ENCODE measurements at places on chromosomes 12 and 14.
A peak's percentile ranks its signal among the peaks of the same experiment; 100 is the strongest.

- DNase-seq: no peak
Measured at GRCh38 chr12:129523621-129524020, 380.2 kb downstream of the TMEM132D start.

DNA sequence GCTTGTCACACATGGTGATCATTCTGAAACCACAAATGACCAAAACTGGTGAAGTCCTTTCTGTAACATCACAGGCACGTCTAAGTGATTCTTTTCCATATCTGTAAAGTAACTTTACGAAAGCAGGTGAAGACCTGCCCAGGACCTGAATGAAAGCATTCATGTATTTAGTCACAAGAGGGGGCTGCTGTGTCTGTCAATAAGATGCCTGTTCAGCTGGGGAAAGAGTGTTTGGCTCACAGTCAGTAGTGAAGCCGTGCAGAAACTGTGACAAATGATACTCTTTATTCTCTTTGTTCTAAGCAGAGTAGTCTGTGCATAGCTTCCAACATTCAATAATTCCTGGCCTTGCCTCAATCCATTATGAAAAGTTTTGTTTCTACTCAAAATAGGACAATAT, 373.5 kb upstream of the OR4E1 start:
- peak; percentile 56 for DNase-seq

- DNase-seq: no peak
Measured at GRCh38 chr12:12210983-12211382, 55.9 kb downstream of the LRP6 start.

DNA sequence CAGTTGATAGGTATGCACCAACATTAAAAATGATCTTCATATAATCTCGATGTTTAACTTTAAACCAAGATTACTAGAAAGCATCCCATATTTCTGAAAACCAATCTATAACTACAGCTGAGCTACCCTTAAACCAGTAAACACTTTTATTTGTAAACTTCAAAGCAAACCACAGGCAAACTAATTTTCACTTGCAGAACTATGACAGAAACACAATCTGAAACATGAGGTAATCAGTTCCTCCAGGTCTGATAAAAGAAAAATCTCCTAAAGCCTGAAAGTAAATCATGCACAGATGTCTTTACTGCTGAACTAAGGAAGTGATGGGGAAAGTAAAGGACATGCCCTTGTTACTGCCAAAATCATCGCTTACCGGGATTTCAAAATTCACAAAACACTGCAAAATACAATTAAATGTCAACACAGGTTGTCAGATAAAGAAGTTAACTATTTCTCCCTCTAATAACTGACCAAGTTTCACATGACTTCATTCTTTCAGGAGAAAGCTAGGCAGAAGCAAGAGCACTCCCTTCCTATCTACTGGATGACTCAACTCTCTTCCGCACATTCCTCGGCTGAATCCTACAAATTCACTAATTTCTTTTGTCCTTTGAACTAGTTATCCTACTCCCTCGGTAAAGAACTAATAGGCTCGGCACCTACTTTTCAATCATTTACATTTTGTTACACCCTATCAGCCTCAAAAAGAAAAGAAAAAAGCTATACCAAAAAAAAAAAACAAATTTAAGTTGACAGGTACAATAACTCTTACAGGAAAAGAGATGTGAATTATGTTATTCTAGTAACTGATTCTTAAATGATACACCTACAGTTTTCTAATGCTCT, 1.4 kb downstream of the EEA1 start:
- peak; percentile 17 for DNase-seq

DNA sequence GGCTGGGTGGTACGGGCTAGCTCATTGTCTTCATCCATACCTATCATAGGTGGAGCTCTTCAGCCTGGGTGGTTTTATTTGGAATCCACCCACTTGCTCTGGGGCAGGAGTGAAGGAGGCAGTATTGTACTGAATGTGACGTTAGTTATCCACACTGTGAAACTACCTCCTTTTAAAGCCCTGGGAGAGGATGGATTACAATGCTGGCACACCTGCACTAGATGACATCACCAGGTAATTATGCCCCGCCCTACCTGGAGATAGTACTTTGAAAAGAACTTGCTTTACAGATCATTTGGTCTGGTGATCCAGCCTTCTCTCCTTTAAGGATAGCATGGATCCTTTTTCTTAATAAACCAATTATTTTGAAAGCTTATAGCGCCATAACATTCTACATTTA, 78.0 kb downstream of the B4GALNT3 start:
- DNase-seq: peak; percentile 86

GRCh38 chr12:114700392-114701103, 16.6 kb upstream of the TBX3 start:
- DNase-seq: no peak

GRCh38 chr12:51838762-51839161, 9.8 kb downstream of the FIGNL2 start:
- no peak for DNase-seq

DNA sequence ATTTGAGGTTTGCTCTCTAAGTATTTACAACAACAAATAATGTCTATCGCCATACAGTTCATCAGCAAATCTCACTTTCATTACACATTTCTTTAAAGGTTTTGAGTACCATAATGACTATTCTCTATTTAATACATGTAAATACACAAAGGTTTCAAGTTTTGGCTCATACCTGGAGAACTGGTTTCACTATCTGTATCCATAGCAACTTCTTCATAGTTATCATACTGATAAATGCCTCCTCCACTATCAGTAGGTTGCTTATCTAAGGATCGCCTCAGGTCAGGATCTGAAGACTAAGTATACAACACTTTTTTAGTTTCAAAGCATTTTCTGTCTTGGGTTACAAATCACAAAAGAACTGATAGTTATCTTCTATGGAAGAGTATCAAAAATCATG, 21.4 kb downstream of the ZFC3H1 start:
- DNase-seq: no peak

GRCh38 chr12:2450553-2450952, 344.2 kb upstream of the FKBP4 start:
- DNase-seq: no peak

DNA sequence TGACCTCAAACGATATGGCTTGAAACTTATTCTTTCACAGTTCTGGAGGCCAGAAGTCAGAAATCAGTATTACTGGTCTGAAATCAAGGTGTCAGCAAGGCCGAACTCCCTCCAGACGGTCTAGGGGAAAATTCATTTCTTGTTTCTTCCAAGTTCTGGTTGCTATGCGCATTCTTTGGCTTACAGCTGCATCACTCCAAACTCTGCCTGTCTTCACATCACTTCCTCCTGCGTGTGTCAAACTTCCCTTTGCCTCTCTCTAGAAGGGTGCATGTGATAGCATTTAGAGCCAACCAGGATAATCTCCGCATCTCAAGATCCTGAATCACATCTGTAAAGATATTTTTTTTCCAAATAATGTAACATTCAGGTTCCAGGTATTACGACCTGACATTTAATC, 62.8 kb downstream of the DENND5B start:
- no peak for DNase-seq

DNA sequence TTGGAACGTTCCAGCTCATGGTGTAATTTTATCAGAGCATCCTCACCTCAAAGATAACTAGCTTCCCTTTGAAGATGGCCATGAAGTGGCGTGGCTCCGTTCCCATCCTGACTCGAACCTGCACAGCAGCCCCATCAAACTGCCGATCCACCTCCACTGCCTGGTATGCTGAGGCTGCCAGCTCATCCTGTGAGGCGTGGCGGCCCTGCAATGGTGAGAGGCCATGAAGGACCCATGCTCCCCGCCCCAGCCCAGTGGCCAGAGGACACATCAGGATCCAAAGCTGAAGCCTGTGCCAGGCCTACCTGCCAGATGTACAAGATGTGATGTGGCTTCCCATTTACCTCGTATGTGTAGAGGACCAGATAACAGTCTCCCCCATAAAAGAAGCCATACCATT, 11.2 kb downstream of the AVIL start:
- DNase-seq: no peak

DNA sequence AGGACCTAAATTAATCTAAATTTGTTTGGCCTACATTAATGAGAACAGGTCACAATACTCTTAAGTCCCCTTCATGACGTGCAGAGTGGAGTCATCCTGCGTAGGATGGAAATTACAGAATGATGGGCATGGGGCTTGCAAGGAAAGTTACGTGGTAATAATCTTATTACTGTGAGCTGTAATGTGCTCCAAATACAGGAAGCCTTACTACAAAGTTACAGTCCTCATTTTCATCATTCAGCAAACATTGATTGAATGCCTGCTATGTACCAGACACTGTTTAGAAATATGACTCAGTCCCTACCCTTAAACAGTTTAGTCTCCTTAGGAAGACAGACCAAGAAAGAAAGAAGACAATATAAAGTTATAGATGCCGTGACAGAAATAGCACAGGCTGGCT, 9.4 kb downstream of the HIGD1C start:
- no peak for DNase-seq

DNA sequence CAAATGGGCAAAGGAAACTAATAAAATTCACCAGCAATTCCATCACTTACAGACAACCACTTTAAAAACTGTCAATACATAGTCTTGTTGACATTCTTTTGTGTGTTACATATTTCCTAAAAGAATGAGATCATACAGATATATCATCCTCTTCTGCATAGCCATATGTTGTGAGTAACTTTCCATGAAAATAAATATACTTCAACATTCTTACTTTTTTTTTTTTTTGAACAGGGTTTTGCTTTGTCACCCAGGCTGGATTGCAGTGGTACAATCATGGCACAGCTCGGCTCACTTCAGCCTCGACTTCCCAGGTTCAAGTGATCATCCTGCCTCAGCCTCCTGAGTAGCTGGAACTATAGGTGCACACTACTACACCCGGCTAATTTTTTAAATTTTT, 20.9 kb downstream of the ZC2HC1C start:
- DNase-seq: no peak

DNA sequence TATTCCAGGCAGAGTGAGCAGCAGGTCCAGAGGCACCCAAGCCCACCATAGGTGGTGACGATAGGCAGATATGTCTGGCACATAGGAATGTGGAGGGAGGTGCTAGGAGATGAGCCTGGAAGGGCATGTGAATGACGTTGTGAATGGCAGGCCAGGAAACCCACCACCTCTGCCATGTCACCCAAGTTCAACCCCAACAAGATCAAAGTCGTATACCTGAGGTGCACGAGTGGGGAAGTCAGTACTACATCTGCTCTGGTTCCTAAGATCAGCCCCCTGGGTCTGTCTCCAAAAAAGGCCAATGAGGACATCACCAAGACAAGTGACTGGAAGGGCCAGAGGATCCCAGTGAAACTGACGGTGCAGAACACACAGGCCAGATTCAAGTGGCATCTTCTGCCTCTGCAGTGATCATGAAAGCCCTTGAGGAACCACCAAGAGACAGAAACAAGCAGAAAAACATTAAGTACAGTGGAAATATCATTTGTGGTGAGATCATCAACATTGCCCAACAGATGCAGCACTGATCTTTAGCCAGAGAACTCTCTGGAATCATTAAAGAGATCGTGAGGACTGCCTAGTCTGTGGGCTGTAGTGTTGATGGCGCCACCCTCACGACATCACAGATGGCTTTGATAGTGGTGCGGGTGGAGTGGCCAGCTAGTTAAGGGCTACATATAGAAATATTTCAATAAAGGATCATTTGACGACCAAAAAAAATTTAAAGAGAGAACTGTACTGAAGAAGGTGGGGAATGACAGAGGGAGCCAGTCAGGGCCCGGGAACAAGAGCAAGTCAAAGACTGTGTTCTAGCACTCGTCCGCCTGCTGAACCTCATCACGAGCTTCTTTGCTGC, 99.7 kb downstream of the ZFP36L1 start:
- DNase-seq: no peak

DNA sequence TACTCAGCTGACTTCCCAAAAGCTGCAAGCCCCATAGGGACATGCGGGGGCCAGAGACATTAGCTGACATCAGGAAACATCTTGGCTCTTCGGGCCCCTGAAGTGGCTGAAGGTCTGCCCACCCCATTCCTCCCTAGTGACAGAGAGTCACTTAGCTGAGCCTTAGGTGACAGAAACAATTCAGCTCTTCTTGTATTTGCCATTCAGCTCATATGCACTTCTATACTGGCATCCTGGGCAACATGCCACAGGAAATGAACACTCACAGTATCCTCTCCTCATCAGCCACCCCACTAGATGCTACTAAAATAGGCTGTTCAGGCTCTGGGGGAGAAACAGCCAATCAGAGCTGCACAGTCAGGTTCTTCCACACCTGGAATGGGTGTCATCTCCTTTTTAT, 3.4 kb downstream of the DCTN2 start:
- no peak for DNase-seq

- DNase-seq: no peak
Measured at GRCh38 chr12:57474862-57475261, 4.8 kb downstream of the ARHGAP9 start.

GRCh38 chr14:69398818-69399210, 322 bp downstream of the SLC39A9 start:
- peak; percentile 64 for DNase-seq

DNA sequence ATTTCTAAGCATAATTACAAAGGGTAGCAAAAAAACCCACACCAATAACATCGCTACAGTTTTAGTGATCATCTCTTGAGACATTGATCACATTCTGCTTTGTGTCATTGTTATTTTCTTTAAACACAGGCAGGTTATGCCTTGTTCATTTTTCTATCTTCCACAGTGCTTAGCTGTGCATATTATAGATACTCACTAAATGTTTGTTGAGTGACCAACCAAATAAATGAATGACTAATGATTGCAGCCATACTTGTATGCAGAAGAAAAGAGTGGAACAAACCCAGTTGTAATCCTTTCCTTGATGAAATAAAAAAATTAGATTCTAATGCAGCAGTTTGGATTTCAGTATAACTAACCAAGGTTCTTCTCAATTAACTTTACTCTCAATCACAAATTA, 81.0 kb upstream of the RASSF8 start:
- no peak for DNase-seq

GRCh38 chr12:104724992-104725585, 233.0 kb downstream of the SLC41A2 start:
- DNase-seq: peak; percentile 13

DNA sequence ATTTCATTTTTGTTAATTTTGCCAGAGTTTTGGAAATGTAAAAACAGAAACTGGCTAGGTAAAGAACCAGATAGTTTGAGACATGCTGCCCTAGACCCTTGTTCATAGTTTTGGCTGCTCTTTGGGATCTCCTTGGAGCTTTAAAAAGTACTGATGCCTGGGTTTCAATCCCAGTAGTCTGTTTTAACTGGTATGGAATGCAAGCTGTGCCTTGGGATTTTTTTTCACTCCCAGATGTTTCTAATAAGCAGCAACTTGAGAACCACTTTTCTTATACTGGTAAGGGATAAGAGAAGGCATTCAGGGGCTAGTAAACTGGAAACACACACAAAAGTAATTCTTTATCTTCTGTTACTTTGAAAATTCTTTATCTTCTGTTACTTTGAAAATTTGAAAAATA, 18.8 kb downstream of the SLC35F4 start:
- DNase-seq: no peak

- no peak for DNase-seq
Measured at GRCh38 chr12:66092559-66093269, 37.8 kb downstream of the LLPH start.

GRCh38 chr12:27845187-27845586, 65.2 kb upstream of the MANSC4 start:
- DNase-seq: no peak
